ENCODE measurements at places on chromosomes 1 and 21.

GRCh38 chr1:186812570-186812969 lies 16.2 kb upstream of the PLA2G4A start:
- DNase-seq: no peak

DNA sequence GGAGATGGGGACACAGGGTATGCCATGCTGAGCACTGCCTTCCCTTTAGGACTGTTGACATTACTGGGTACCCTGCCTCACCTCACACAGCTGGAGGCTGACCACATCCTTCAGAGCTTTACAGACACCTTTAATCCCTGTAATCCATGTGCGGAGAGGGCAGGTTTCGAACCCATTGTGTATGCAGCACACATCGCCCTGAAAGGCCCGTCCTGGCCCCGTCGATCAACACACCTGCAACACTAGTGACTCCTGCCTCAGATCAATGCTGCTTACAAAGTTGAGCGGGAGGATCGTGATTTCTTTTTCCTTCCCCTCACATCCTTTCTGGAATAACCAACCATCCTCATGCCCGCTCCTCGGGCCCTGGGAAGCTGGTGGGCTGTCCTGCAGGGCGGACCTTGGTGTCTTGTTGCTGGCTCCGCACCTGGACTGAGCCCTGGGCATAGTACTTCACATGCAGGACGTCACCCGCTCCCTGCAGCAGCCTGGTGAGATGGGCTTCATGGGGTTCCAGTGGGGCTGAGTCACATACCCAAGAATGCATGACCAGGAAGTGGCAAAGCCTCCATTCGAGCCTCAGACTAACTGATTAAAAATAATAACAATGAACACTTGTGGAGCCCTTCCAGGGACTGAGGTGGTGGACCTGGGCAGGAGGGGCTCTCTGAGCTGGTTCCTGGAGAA lies 403.6 kb downstream of the PTPRU start:
- no peak for DNase-seq

GRCh38 chr1:206896261-206896660 lies 982 bp upstream of the IL24 start:
- DNase-seq: no peak

DNA sequence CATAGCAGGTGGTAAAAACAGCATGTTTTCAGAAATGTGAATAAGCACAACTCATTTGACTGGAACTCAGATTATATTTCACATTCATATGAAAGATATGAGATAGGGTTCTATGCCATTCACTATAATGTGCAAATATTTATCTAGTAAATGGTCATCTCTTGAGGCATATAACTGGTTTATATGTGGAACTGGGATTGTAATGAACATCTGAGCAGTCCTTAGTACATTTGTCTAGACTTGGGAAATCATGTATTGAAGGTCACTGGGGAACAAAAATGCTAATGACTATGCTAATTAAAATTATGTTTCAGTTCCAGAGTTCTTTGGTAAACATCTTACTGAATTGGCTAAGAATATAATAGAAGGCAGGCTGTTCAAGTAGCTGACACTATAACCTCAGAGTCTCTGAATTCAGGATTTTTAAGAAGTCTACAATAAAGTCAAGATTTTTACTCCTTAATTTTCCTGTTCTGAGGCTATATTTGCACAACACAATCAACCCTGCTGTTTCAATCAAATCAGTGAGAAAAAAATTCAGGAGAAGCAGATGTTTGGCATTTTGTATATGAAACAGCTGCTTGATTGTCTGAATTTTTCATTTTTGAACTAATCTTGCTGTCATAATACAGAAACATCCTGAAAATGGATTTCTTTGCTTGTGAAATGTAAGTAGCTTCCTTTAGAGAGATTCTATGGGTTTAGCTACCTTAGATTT lies 244.8 kb upstream of the RGS18 start:
- no peak for DNase-seq

DNA sequence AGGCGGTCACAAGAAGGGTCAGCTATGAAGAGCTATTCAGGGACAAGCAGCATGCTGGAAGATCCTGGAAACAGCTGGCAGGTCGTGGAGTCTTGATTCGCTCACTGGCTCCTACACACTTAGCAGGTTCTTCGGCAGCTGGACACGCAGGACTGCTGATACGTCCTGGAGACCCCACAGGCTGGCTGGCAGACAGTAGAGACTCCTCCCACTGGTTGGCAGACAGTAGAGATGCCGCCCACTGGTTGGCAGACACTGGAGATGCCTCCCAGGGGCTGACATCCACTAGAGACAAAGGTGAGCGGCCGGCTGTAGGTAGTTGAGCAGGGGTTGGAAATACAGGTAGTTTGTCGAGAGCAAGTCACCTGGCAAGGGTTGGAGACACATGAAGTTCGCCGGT lies 466 bp downstream of the KRTAP11-1 start:
- DNase-seq: no peak

All from CD4-positive, alpha-beta T cell treated with Interleukin-12 subunit alpha and Interleukin-12 subunit beta, for 1 hour (primary cell).